Fibroblast of upper back skin (primary cell): ENCODE measurements at places on chromosomes 11 and 22.

- DNase-seq, result no peak
Observed at GRCh38 chr11:100801225-100801999, 114.3 kb downstream of the ARHGAP42 start.

- no peak for DNase-seq
Observed at GRCh38 chr11:58863697-58864096, 19.2 kb upstream of the GLYATL2 start.

DNA sequence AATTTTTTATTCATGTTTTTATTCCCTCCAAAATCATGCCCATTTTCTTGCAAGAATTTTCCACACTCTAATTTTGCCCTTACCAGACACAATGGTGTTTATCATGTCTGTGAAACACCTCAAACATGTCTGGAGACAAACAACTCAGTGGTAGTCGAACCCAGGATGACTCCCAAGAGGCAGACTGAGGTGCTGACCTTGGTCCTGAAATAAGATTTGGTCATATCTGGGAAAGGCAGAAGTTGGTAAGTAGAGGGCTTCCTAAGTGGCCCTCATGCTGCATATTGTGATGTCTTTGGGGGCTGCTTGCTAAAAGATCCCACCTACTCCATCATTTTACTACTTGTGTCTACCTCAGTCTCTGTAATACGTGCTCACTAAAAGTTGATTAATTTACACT lies 369.4 kb upstream of the ISX start:
- DNase-seq, result peak; percentile 2

DNA sequence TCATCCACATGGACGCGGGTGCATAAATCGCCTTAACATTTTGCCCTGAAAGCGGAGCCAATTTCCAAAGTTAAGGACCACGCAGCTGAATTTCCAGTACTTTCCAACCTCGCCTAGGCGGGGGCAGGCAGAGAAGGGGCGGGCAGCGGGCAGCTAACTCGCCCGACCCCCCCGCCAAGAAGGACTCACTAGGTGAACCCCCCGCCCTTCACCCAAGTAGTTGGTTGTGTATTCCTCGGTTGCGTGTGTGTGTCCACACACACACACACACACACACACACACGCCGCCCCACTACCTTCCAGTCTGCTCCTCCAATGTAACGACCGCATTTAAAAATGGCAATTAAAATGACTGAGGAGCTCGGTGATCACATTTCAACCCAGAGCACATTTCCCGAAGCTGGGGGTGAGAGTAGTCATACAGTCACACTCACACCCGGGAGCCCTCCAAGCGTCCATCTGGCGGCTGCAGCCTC lies 1.4 kb downstream of the TENM4 start:
- DNase-seq, result peak; percentile 44

DNA sequence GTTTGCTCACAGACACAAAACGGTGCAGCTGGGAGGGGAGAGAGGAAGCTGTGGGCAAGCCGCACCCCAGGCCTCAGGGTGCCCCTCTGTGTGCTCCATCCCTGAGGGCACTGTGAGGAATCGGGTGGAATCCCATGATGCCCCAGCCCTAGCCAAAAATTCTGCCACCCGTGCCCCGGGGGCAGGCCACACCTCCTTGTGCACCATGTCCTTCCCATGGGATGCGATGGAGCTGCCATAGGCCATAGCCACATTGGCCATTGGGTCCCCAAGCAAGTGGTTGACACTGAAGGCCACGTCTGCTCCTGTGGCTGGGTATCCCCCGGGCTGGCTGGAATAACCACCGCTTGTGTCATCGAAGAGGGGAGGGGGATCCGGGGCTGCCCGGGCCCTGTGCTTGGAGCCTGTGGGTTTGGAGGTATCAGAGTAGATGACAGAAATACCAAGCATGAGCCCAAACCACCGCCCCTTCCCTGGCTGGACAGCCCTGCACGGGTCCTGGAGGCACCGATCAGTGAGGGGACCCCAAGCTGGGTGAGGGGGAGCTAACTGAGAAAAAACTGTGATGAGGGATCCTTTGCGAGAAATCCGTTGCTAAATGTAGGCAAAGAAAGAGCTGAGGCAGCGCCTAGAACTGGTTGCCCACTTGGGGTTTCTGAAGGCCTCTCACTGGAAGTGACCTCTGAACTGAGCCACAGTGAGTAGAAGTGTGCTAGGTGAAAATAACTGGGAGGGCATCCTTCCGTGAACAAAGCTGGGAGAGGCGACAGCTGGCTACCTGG lies 863 bp downstream of the YIF1A start:
- DNase-seq, result no peak

- peak; percentile 21 for DNase-seq
Observed at GRCh38 chr11:23866641-23867040, 630.2 kb upstream of the LUZP2 start.

GRCh38 chr11:113213549-113213948 lies 100.8 kb upstream of the TTC12 start:
- DNase-seq, result no peak

GRCh38 chr11:65352783-65353182 lies 1.8 kb upstream of the TIGD3 start:
- peak; percentile 9 for DNase-seq

GRCh38 chr11:117127171-117127901 lies 16.8 kb upstream of the PAFAH1B2 start:
- DNase-seq, result no peak

- DNase-seq, result no peak
Observed at GRCh38 chr22:20955548-20955947, 11.5 kb upstream of the AIFM3 start.

DNA sequence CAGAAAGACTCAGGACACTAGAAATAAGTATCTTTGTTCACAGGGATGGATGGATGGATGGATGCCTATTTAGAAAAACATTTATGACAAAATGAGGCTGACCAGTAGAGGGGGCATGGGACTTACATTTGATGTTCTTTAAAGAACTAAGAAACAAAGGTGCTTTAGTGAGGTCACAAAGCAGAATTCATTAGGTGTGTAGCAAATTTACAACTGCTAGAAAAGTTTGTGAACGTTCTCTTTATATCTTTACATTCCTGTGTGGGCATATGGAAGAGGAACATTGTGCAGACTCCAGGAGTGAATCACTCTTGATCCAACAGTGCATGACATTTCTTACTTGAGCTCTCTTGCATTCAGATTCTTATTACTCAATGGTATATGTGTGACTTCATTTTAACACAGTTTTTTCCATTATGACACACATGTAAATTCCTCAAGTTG lies 15.8 kb upstream of the SIK2 start:
- DNase-seq, result peak; percentile 60

GRCh38 chr11:71329165-71329510 lies 76.8 kb upstream of the SHANK2 start:
- no peak for DNase-seq

DNA sequence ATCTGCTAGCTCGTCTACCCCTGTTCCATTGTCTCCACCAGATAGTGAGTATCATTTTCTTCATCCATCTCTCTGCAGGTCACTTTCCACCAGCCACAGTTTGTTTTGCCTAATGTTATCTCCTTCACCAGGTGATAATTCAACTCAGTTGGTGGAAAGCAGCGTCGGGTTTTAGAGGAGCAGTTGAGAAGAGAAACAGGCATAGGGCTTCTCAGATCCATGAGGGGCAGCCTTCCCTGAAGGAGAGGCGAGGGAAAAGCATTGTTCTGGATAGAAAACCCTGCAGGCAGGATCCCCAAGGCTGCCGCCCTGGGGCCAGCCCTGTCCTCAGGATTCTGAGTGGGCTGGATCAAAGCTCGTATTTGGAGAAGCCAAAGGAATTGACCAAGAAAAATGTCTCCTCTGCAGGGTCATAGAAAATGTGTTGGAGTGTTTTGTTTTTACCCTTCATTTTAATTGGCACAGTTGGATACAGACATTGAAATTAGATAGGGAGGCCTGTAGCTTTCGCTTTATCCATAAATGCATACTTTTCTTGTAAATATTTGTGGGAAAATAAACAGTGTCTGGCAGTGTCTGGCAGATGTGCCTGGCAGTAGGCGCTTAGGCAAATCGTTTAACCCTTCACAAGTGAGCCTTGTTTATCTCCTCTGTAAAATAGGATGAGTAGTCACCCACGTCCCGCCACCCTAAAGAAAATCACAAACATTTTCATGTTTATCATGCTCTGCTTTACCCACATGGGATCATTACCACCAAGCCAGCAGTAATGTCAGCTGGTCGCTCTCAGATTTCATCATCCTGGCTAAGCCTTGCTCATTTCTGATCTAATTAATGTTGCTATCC lies 73.4 kb upstream of the TTC12 start:
- peak; percentile 40 for DNase-seq

DNA sequence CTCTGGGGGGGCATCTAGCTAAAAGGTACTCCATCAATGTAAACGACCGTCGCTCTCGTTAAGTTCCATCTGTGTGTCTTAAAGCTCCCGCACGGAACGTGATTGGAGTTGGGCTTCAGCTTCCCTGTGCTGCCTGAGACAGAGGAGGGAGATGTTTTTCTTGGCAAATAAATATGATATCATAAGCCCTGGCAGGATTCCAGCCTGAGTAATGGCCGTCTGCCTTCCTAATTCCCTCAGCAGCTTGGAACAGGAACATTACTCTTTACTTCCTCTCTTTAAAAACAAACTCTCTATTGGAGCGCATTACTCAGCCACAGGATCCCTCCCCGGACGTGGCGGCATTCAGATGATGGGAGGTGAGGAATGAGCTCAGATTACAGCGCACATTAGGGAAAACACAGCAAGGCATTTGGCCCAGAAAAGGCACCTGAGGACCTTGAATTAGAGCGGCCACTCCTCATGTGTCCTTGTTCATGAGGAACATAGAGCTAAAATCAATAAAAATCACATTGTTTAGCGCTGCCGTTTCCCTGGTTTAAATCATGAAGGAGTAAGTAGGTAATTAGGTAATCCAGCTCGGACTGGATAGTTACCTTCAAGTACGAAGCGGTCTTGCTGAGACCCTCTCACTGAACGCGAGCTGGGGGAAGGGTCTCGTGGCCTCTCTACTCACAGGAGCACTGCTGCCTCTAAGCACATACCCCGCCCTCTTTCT lies 230.4 kb downstream of the ST3GAL4 start:
- DNase-seq, result peak; percentile 98

DNA sequence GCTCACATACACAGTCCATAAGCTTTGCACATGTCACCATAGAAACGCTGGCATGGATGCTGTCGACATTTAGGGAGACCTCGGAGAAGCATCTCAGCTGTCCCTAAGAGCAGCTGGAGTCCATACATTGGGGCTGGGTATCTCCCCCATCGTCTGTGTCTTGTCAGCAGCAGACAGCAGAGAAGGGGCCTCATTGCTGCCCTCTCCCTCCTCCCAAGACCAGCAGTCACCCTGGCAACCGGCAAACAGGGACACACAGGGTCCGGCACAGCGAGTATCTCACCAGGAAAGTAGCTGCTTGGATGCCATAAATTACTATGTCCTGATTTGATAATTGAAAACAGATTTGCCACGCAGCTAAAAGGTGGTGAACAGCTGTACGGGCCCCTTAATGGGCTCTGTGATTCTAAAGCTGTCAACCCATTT lies 84.4 kb downstream of the CD44 start:
- DNase-seq, result peak; percentile 97

GRCh38 chr11:79686703-79687419 lies 246.0 kb upstream of the TENM4 start:
- DNase-seq, result no peak

DNA sequence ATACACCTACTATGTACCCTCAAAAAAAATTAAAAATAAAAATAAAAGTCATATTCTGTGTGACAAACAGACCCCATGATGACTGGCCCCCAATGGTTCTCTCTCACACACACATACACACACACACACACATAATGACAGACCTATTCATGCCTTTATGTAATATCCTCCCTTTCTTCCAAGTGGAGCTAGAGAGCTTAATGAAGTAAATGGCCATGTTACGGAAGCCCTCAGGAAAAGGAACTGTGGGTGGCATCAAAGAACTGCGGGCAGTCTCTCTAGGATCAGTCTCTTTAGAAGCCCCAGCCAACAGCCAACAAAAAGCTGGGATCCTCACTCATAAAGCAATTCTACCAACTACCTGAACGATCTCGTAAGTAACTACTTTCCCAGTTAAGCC lies 125.5 kb downstream of the SIK3 start:
- no peak for DNase-seq

GRCh38 chr11:124758355-124759265 lies 3.5 kb downstream of the ESAM start:
- DNase-seq, result peak; percentile 37

GRCh38 chr22:50603511-50604255 lies 3.1 kb downstream of the MAPK8IP2 start:
- no peak for DNase-seq

- no peak for DNase-seq
Observed at GRCh38 chr11:77908835-77909234, 85.6 kb downstream of the INTS4 start.

DNA sequence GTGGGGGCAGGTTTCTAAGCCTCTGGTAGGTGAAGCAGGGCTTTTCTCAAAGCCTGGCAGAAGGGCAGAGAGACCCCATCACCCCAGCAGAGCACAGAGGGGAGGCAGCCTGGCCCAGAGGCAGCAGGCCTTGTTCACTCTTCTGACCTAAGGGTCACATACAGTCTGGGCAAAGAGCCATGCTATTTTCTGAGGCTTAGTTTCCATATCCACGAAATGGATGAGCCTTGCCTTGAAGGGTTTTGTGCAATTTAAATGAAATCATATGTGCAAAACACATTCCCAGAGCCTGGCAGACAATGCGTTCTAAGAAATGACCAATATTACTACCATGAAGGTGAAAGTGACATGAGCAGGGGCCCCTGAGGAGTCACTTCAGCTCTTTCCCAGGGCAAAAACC lies 44.5 kb downstream of the HIRA start:
- no peak for DNase-seq

GRCh38 chr11:23725752-23726151 lies 771.1 kb upstream of the LUZP2 start:
- peak; percentile 81 for DNase-seq

- peak; percentile 38 for DNase-seq
Observed at GRCh38 chr11:42012271-42012670, 552.8 kb upstream of the LRRC4C start.

GRCh38 chr22:44723801-44724200 lies 21.8 kb downstream of the PRR5 start:
- DNase-seq, result no peak

DNA sequence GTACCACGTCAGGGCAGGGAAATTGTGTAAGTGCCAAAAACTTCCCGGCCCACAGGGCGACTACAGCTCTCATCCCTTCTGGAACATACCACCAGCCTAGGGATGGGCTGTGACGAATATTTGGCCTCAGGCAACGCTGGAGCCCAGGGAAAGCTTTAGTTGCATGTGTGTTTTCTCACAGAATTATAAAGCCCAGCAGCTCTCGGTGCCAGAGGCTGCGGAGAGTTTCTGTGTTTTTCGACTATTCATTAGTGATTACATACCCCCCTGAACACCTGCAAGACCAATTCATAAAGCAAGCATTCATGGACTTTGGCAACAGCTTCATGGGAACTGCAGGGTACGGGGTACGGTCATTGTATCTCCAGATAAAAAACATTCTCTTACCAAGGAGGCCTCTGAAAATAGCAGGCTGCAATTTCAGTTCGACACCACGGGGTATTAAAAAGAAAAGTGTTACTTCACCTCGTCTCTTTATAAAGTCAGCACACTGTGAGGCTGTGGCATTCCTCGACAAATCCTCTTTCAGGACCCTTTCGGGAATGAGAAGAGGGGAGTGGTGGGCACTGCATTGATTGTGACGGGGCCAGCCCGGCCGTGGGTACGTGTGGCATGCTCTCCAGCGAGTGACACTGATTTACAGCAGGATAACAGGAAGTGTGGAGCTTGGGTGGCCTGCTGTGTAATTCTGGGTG lies 243.6 kb upstream of the SORL1-AS1 start:
- no peak for DNase-seq
